T-helper 2 cell (primary cell): ENCODE measurements at places on chromosomes 2 and 18.

DNA sequence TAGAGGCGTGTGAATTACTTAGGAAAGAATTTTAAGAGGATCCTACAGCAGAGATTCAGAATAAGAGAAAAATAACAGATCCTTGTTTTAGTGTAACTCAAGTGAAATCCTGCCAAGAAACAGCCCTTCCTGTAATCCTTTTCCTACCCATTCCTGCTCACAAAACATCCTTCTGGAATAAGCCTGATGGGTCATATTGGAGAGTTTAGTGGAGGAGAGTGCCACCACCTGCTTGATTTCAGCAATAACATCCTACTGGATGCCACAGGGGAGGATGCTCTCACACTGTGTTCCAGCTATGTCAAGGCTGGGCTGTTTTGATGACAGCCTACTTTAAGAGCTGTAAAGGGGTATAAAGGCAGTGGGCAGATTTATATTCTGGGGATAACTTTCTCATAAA, 54.8 kb upstream of the CCDC178 start:
- no peak for DNase-seq

DNA sequence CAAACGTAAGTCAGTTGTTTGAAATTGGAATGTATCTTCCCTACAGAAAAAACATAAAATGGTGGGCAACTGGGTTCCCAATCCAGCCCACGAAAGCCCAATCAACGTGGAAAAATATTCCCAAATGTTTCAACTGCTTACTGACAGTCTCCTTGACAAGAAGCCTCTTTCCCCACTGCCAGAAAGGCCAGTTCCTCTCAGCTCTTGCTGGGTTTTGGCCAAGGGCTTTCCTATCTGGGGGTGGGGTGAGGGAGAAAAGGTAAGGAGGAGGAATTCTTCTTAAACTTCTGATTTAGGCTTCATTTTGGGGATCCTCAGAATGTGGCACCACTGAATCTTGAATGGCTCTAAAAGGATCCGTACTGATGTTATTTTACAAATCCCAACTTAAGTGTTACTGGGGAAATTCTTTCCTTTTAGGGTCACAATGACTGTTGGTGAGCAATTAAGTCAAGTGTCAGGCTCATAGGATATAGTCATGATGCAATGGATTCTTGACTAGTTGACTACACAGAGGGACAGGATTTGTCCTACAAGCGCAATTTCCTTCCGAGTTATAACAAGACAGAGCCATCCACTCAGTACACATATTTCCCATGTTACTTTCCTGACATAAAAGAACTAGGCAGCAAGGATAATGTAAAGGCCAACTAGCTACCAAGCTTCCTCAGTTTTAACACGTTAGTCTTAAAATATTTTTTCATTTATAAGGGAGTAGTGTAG, 73.6 kb downstream of the SPRED2 start:
- DNase-seq = no peak

- DNase-seq = no peak
Observed at GRCh38 chr2:239305771-239306170, 95.0 kb downstream of the HDAC4 start.

- DNase-seq = no peak
Observed at GRCh38 chr2:8495189-8495989, 186.5 kb upstream of the ID2 start.

DNA sequence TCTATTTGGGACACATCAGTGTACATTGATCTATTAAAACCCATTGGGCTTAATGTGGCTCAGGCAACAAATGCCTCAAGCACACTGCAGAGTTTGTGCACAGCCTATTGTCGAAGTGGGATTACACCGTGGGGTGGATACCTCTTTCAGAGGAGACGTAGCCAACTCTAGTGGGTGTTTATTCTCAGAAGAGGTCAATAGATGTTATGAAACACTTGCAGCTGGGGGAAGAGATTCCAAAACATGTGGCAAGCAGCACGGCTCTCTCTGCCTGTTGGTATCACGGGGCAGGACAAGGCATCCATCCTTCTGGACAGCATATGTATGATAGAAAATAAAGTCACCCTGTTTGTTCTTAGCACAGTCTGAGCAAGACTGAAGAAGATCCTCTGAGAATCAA, 121.4 kb upstream of the COPS8 start:
- no peak for DNase-seq

DNA sequence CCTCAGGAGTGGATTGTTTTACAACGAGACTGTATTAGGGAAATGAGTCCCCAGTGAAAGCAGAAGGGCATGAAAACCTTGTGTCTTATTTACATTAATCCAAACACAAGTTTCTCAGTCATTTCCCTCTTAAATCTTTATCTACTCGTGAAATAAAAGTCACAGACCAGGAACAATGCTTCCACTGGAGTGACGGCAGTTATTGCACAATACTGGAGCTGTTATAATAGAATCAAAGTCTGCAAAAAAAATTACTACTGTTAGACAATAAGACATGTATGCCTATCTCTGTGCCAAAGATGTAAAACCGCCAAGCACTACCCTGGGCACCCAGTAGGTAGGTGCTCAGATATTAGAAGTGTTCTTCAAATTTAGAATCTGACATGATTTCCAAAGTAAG, 375.5 kb downstream of the ZNF521 start:
- DNase-seq = no peak

- DNase-seq = no peak
Observed at GRCh38 chr18:48599391-48599790, 60.6 kb downstream of the CTIF start.

DNA sequence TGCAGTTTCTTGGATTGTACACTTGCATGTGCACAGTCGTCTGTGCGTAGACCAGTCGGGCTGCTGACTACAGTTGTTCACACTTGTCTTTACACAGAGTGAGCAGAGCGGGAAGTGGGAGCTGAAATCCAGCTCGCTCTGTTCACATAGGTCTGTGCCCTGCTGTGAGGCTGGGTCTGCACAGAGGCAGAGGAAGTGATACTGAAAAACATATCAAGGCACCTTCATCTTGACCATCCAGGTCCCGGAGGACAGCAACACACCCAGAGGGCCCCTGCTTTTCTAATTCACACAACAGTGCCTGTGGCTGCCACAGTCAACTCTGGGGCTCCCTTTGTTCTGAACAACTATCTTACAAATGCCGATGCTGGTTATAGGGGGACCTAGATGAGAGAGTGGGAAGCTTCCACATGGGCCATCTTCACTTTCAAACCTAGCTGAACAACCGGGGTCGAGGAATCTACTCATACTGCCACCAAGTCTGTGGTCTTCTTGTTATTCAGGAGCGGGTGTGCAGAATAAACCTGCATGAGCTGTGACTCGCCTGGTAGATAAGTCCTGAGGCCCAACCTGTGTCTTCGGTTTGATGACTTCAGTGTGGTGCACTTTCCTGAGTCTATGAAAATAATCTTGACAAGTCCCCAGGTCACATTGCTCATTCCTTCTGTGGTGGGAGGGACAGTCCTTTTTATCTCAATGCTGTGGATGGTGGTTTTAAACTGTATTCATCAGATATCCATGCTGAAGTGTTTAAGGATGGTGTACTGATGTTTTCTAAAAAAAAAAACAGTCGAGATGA, 3.5 kb upstream of the ADNP2 start:
- DNase-seq = no peak

DNA sequence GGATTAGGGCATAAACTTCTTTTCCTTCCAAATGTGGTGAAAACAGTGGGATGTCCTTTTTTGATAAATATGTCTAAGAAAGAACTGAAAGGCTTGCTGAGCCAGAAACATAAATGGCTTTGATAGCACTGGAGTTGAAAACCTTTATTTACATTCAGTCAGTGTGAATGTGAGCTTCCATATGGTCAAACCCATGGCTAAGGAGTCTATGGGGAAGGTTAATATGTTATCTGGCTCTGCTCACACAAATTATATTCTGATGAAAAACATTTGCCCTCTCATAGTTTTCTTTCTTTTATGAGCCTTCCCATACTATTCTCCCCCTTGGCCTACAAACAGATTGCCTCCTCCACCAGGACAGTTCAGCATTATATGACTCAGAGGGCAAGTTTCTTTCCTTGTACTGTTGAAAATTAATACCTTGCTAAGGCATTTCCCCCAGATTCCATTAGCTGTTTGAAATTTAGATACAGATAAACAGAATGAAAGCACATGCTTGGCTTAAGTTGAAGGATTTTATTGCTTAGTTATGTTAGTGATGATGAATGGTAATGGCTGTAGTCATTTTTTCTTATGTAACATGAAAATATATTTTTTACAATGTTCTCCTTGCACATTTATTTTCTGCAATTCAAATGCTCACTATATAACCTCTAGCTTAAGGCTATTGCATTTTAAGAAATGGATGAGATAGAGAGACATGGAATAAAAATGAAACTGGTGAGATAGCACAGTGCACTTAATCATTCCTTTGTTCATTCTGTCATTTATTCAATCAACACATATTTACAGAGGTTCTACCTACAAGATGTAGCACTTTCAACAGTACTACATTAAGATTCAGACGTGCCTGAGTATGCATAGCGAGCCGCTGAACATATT, 544.1 kb downstream of the LRRTM4 start:
- no peak for DNase-seq

DNA sequence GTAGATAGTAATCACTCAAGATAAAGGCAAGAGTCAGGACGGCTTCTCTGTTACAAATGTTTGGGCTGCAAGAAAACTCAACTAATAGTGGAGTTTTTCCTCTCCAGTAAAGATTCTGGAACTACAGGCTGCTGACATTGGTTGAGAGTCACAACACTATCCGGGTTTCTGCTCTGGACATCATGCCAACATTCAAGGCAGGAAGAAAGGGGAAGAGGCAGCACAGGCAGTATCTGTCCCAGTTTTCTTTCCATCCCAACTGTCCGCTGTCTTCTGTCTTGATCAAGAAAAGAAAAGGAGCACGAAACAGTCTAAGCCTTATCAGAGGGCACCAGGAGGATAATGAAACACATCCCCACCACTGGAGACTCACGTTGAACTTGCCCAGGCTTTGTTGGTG, 132.1 kb downstream of the MAIP1 start:
- DNase-seq = no peak

DNA sequence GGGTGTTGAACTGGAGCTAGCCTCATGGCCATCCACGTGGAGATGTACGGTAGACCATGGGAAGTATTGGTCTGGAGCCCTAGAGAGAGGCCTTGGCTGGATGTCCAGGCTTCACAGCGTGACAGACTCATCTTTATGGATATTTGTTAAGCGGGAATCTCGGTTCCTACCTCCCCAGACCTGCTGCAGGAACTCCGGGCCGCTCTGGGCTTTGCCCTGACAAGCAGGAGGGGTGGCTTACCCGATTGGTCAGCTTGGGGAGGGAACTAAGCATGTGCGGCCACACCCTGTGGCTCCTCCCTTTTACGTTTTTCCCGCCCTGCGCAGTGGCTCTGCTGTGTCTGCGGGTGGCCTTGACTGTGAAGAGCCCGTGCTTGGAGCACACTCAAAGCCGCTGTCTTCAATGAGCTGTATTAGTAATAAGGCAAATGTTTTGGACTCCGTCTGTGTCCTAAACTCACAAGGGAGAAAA, 52.3 kb downstream of the PAPOLG start:
- no peak for DNase-seq

DNA sequence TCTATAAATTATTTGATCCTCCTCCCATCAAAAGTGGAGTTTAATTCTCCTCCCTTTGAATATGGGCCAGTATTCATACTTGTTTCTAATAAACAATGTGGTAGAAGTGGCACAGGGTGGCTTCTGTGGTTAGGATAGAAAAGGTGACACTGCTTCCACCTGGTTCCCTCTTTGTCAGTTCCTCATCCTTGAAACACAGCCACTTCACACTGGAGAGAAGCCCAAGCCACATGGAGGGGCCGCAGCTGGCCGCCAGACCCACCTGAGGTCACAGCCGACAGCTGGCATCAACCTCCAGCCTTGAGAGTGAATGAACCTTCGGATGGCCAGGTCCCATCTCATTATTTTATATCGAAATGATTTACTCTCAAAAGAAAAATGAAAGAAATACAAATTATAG, 27.5 kb upstream of the SLC66A3 start:
- DNase-seq = no peak

- DNase-seq = no peak
Observed at GRCh38 chr2:40395169-40396073, 56.5 kb downstream of the SLC8A1 start.

GRCh38 chr2:35454966-35455638, 900.5 kb upstream of the CRIM1 start:
- DNase-seq = no peak

GRCh38 chr2:71702971-71703898, 249.9 kb downstream of the DYSF start:
- no peak for DNase-seq

DNA sequence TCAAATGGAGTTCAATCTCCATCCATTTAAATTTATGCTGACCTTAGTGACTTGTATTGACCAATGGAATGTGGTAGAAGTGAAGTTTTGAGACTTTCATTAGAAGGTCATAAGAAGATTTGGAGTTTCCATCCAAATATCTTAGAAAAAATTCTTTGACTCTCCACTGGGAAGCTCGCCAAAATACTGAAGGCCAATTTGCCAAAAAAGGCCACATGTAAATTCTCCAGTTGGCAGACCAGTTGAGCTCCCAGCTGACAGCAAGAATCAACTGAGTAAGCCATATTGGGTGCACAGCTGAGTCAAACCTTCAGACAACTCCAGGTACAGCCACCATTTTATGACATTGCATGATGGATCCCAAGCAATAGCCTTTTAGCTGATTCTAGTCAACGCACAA, 228.3 kb upstream of the SETBP1 start:
- DNase-seq = no peak

DNA sequence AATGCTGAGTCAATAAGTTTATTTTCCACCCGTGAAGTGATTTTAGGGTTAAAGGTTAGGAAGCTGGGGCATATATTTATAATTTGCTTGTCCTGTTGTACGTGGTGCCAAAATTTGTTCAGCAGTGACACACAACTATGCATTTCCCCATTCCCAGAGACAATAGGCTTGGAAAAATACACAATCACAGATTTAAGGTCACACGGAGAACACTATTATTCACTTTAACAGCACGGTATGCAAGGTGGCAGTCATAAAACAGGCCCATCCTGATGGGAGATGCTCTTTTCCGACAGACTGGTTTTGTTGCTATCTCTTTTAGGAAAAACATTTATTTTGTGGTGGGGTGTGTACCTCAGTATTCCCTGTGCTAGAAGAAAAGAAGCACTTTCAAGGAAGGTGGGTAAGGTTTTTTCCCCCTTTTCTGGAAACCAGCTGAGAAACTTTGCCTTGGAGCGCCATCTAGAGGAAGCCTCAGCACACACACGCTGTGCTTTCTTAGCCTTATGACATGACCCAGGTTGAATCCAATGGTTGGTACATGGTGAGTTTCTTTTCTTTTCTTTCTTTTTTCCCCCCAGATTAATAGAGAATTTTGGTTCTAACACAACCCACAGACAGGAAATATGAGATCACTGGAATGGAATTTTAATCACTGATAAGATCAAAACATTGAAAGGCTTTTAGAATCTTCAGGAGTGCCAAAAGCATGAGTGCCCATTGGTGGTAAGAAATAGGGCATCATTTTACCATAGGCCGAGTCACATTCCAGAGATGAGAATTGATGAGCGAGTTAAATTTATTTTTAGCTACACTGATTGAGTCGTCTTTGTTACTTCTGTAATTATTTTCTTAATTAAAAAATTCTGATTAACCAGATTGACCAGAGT, 332.1 kb downstream of the AGPS start:
- peak; percentile 46 for DNase-seq

GRCh38 chr2:152443771-152444170, 108.8 kb downstream of the FMNL2 start:
- no peak for DNase-seq
